ENCODE measurements at places on chromosomes 4 and X. TPM values are rescaled to one million over a fixed set of nuclear protein-coding genes. Genes with fewer than 3 reads are reported as not detected.

DNA sequence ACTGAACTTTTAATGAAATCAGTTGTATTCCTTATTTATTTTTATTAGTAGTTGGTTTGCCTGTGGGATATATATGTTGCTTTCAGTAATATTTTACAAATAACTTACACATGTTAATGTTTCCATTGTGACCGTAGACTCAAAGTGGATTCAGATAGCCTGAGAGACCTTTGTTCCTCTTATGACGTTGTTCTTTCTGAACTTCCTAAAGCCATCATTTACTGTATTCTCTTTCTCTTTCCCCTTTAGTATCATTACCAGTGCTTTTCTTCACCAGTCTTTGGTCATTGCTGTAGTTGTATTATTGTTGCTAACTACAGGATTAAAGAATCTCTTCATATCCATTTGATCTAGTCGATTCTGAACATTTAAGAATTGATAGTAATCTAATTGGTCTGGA is 4.3 kb downstream of the STIM2 start:
- no peak for DNase-seq

- no peak for DNase-seq
These were observed 18.1 kb downstream of the FHL1 start for GRCh38 chrX:136165406-136165805.

- no peak for DNase-seq
These were observed 54.1 kb downstream of the BMP3 start for GRCh38 chr4:81084634-81085033.

- no peak for DNase-seq
These were observed 8.4 kb downstream of the NIPAL1 start for GRCh38 chr4:48025005-48025404.

- DNase-seq, result no peak
These were observed 315.6 kb downstream of the GPAT3 start for GRCh38 chr4:83851261-83852084.

DNA sequence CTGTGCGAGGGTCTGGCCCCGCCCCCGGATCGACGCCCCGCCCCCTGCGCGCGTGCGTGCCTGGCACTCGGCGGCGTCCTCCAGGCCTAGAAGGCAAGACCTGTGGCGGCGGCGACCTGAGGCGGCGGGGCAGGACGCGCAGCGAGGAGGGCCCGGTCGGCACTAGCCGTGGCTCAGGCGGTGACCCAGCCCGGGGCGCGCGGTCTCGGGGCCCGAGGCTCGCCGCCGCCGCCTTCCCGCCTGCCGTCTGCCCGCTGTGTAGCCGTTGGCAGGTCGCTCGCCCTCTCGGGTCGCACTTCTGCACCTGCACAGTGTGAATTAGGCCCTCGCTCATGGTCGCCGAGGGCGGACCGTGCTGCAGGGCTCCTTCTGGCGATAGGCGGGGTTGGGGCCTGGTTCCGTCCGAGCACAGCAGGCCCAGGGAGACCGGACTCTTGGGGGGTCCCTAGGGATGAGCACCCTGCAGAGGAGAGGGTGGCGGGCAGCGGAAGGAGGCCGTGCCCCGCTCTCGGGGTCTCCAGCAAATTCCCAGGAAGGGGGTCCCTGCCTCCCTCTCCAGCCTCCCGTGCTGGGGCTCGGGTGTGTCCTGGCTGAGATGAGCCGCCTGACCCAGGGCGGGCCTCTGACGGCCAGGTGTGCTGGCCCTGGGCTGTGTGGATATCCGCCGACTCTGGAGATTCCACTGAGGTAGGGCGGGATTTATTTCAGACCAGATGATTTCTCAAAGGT is 557 bp upstream of the FAM53A start:
- DNase-seq, result peak; percentile 94

DNA sequence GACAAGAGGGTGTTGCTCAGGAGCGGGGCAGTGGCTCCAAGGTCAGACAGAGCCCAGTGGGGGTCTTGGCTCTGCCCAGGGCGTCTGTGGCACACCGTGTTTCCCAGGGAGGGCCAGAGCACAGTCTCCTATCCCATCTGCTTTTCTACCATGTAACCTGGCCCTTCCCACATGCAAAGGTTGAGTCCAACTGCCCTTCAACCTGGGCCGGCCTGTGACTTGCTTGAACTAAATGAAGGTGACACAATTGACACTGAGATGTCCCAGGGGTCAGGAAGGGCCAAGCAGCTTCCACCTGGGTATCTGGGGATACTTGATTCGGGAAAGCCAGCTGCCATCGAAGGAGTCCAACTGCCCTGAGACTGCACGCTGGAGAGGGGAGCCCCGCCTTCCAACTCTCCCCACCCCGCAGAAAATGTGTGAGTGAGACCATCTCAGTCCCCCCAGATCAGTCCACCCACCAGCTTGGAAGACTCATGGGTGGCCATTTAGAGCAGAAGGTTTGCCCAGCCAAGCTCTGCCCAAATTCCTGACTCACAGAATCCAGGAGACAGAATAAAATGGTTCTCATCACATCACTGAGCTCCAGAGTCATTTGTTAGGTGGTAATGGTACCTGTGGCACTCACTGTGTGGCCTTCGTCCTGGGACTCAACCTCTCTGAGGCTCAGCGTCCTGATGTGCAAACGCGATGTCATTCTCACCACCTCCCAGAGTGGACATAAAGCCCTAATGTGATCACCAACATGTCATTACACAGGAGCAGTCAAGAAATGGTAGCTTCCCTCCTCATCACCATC is 18.1 kb downstream of the PPP2R2C start:
- DNase-seq, result no peak

DNA sequence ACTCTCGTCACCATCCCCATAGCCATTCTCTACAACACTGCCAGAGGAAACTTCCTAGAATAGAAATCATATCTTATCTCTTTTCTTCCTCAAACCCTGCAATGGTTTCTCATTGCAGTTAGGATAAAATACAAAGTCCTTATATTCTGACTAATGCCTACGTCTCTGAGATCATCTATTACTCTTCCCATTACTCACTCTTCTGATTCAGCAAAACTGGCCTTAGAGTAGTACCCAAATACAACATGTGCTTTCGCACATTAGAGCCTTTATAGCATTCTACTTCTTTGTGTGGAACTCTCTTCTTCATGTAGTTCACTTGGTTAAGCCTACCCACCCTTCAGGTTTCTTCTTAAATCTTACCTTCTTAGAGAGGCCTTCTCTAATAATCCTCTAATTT is 28.0 kb downstream of the LHFPL1 start:
- DNase-seq, result no peak

DNA sequence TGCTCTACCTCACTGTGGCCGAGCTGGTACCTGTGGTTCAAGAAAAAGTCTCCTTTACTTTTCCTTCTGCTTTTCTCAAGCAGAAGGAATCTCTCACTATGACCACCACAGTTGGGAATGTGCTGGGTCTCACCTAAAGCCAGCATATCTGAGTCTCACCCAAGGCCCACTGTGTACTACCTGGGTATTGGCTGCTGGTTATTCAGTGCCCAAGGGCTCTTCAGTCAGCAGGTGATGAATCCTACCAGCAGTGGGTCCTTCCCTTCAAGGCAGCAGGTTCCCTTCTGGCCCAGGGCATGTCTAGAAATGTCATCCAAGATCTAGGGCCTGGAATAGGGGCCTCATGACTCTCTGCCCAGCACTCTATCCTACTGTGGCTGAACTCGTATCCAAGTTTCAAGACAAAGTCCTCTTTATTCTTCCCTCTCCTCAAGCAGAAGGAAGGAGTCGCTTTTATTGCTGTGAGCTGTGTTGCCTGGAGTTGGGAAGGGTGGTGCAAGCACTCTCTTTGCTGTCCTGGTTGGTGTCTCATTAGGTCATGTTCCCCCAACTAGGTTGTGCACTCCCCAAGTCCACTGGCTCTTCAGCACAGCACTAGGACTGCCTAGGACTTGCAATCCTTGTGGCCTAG is 6.1 kb downstream of the CXCL10 start:
- DNase-seq, result no peak

DNA sequence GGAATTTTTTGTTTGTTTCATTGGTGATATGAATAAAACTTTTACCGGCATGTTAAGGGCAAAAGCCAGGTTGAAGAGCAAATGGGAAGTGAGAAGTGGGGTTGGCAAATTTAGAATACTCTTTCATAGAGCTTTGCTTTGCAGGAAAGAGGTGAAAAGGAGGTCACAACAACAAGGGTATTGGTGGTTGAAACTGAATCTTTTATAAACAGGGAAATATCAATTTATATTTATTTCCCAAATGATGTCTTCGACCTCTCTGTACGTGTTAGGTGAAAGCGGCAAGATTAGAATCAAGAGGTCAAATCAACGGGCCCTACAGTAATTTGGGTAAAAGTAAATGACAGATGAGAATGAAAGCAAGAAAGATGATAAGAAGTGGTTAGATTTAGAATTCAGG is 3.4 kb downstream of the SMR3A start:
- no peak for DNase-seq

DNA sequence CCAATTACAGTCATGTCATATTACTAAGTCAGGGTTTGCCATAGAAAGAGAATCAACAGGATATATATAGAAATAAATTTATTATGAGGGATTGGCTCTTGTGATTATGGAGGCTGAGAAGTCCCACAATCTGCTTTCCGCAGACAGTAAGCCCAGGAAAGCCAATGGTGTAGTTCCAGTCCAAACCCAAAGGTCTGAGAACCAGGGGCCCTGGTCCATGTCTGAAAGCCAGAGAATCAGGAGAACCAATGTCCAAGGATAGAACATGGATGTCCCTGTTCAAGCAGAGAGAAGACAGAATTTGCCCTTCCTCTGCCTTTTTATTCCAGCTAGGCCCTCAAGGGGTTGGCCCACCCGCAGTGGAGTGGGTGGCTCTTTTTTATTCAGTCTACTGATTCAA is 25.6 kb downstream of the FABP2 start:
- no peak for DNase-seq

- DNase-seq, result no peak
These were observed 895 bp upstream of the OPN1LW start for GRCh38 chrX:154142950-154143745.

GRCh38 chrX:40506201-40506985 is 74.4 kb upstream of the ATP6AP2 start:
- DNase-seq, result no peak

GRCh38 chr4:23382879-23383278 is 507.0 kb downstream of the PPARGC1A start:
- DNase-seq, result no peak

GRCh38 chrX:31213941-31214340 is 142.1 kb upstream of the FTHL17 start:
- peak; percentile 21 for DNase-seq

ZNF711 gene
- total RNA-seq, result 0.79 TPM

UNC5C gene
- not detected for total RNA-seq

ARHGAP36 gene
- total RNA-seq, result not detected

ARSH gene
- not detected for total RNA-seq

TRAM1L1 gene
- not detected for total RNA-seq

TMPRSS11D gene
- not detected for total RNA-seq

MAGEA1 gene
- total RNA-seq, result not detected
